ENCODE measurements at places on chromosomes 1 and 21.

- DNase-seq, result no peak
These were observed 24.4 kb downstream of the FABP3 start for GRCh38 chr1:31348449-31348848.

GRCh38 chr21:31115249-31115648 lies 77.0 kb upstream of the KRTAP19-8 start:
- DNase-seq, result no peak

GRCh38 chr1:81424061-81424460 lies 376.7 kb upstream of the ADGRL2 start:
- no peak for DNase-seq

GRCh38 chr1:12001996-12002493 lies 17.3 kb upstream of the MIIP start:
- DNase-seq, result no peak

- no peak for DNase-seq
These were observed 25.2 kb upstream of the TAL1 start for GRCh38 chr1:47257224-47257623.

DNA sequence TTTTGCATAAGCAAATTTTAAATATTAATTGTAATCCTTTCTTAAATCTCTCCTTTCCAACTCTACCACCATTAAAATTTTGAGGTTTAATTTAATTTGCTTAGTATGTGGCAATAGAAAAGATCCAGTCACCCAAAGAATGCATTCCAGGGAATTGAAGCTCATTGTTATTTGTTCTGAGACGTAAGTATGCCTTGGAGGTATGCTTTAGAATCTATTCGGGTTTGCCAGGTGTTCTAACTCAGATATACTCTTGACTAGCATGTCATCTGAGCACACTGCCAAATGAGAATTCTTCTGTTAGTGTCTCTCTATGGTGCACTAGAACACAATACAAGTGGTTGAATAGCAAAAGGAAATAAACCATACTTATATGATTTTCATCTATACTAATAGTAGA lies 813.6 kb upstream of the ADGRL2 start:
- DNase-seq, result no peak

DNA sequence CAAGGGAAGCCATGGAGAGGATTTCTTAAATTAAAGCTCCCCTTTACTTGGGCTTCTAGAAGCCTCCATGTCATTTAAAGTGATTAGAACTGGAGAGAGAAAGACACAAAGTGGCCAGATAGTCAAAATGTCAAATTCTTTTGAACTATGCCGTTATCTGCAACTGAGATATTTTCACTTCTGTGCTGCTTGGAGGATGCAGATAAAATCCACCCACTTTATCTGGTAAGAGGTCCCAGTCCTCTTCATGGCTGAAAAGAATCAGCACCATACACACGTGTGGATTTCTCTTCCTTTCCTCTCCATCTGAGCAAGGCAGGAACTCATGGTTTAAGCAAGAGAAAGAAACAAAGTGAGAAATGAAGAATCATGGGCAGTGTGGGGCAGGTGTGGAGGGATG lies 276.9 kb upstream of the RUNX1 start:
- DNase-seq, result no peak

DNA sequence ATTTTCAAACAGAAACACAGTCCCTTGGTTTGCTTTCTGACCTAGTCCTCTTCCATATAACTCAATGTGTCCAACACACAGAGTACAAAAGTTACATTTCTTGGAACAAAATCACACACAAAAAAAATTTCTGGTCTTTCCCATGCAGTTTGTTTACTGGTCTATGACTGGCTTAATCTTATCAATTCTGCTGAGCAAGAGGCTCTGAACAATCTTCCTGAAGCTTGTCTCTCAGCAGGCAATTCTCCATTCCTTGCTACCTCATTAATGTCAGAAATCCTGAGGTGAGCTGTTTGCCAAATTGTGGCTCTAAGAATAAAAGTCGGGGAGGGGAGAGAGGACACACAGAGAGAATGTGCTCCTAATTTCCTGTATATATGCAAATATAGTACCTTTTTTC lies 423.6 kb downstream of the HLX start:
- DNase-seq, result no peak

GRCh38 chr1:226446094-226446493 lies 38.2 kb upstream of the PARP1 start:
- DNase-seq, result no peak

DNA sequence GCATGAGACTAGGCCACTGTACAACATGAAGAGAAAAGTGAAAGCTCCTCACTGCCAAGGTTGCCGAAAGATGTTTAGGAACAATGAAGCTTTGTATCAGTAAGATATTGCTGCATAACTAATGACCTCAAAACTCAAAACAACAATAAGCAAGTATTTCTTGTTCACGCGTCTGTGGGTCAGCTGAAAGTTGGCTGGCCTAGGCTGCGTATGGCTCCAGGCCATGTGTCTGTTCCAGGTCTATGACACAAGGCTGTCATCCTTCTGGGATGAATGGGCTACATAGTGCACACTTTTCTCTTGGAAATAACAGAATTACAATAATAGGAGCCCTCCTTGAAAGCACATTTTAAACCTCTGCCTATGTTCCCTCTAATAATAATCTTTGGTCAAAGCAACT lies 515.9 kb downstream of the PLPP3 start:
- no peak for DNase-seq

- no peak for DNase-seq
These were observed 70.8 kb downstream of the JAK1 start for GRCh38 chr1:64895500-64895899.

DNA sequence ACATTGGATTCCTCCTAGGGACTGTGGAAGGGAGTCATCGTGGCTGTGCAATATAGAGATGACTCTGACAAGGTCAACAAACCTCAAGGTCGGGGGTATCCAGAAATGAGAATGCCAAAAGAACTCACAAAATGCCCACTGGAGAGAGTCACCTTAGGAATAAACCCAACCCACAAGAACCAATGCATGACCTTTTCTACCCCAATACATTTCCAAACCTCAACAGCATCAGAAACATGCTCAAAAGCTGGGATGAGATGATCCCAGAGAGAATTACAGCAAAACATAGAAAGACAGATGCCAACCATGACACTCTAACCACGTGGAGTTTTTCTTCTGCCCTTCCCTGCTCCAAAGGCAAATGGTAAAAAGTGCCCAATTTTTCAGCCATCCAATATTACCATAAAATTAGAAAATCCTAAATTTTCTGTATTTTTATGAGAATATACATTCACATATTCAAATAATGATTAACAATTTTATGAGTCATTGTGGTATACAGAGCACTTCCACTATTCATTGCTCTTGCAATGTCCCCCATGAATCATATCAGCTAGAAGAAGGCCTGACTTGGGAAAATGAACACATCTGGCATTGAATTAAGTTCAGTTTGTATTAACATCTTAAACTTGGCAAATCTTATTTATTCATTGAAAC lies 88.2 kb upstream of the PALMD start:
- DNase-seq, result no peak

- no peak for DNase-seq
These were observed 9.7 kb downstream of the DBT start for GRCh38 chr1:100239961-100240360.

DNA sequence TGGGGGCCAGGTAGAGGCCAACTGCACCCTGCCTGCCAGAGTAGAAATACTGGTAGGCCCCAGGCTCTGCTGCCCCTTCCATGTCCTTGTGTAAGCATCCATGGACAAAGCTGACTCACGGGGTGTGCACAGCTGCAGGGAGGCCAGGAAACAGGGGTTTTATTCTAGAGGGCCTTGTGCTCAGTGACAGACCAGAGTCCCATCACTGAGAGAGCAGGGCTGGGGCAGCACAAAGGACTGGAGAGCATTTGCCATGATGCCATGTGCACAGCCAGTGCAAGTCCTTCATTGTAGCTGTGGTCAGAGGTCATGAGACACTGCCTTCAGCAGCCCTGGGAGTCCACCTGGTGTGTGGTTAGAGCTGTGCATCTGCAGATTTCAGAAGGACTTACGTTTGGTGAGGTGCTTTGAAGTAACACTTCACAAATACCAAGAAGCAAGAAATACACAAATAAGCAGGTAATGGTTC lies 8.1 kb downstream of the ARF1 start:
- no peak for DNase-seq

DNA sequence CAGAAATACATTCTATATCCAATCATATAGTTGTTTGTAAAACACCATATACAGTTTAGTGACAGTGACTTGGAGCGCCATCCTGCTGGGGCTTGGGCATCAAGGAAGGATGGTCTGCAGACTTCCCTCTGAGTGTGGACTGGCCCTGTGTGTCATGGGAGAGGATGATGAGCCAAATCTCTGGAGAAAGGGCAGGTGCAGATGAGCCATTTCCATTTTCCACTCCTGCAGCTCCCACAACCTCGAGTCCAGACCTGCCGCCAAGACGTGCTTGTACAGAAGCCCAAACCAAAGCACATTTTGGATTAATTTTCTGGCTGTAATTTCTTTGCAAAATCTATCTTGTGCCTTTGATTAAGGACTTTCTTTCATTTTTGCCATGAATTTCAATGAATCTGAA lies 48.3 kb upstream of the SLC22A15 start:
- no peak for DNase-seq

- no peak for DNase-seq
These were observed 21.3 kb downstream of the MTHFR start for GRCh38 chr1:11784256-11784992.

GRCh38 chr1:106222403-106222802 lies 834.1 kb upstream of the PRMT6 start:
- no peak for DNase-seq

GRCh38 chr1:169249611-169250010 lies 118.0 kb downstream of the NME7 start:
- no peak for DNase-seq

- DNase-seq, result peak; percentile 50
These were observed 81.8 kb downstream of the PHTF1 start for GRCh38 chr1:113677250-113678158.

DNA sequence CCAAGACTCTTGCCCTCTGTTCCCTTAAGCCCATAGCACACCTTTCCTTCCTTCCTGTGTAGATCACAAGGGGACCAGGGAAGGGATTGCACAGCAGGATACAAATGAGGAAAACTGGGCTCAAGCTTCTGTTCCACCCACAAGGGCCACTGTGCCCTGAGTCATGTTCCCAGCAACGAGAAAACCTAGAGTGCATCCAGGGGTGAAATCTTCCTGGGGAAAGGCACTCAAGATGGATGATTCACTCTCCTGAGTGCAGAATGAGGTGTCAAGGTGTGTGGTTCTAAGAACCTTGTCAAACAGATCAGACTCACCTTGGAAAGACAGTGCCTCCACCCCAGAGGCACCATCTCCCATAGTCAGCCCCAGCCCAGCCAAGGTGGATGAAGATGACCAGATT lies 40.7 kb upstream of the EYA3 start:
- DNase-seq, result no peak

GRCh38 chr21:31500071-31500470 lies 156.0 kb upstream of the TIAM1 start:
- no peak for DNase-seq

DNA sequence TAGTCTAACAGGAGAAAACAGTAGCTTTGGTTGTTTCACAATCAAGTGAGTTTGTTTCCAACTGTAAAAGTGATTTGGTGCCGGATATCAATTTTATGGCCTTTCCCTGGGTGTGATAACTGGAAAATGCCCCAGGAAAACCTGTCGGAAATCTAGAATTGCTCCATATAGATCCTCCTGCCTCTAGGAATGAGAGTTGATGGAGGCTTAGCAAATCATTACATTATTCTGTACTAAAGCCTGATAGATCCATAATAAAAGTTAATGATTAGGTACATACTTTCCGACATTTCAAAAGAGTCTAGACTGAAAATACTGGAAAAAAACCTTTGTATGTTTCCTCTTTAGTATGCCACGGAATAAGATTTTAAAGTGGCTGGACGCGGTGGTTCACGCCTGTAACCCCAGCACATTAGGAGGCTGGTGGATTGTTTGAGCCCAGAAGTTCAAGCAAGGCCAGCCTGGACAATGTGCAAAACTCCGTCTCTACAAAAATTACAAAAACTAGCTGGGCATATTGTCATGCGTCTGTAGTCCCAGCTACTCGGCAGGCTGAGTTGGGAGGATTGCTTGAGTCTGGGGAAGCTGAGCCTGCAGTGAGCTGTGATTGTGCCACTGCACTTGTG lies 70.0 kb upstream of the SLC45A1 start:
- no peak for DNase-seq

DNA sequence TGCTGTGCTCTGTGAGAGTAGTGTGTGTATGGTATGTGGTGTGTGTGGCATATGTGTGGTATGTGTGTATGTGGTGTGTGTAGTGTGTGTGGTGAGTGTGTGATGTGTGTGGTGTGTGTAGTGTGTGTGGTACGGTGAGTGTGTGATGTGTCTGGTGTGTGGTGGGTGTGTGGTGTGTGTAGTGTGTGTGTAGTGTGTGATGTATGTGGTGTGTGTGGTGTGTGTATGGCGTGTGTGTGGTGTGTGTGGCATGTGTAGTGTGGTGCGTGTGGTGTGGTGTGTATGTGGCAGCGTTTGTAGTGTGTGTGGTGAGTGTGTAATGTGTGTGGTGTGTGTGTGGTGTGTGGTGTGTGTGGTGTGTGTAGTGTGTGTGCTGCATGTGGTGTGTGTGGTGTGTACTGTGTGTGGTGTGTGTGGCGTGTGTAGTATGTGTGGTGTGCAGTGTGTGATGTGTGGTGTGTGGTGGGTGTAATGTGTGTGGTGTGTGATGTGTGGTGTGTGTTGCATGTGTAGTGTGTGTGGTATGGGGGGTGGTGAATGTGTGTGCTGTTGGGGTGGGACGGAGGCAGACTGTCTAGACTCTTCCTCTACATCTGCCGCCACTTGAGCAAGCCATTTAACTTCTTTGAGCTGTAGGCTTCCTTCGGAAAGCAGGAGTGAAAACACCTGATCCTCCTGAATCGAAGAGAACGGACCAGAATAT lies 33.5 kb downstream of the GPA33 start:
- DNase-seq, result no peak

GRCh38 chr1:176692431-176692830 lies 229.5 kb downstream of the PAPPA2 start:
- no peak for DNase-seq

DNA sequence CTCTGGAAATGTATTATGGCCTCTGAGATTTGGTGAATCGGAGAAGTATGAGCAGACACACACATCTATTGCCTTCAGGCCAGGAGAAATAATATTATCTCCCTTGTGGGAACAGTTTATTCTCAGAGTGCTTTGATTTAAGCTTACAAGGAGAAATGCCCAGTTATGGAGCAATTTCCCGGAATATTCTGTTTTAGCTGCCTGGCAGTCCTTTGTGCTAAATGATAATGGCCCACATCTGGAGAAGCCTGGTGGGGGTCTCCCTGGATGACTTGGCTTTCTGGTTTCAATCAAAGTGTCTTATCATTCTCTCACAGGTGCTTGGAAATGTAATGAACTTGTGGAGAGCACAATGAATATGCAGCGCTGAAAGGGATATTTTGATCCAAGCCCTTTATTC lies 389.6 kb upstream of the USP24 start:
- no peak for DNase-seq

Measured in CD4-positive, alpha-beta T cell treated with Interleukin-17A for 1 hour (primary cell).